ENCODE measurements at places on chromosomes 4 and X.

DNA sequence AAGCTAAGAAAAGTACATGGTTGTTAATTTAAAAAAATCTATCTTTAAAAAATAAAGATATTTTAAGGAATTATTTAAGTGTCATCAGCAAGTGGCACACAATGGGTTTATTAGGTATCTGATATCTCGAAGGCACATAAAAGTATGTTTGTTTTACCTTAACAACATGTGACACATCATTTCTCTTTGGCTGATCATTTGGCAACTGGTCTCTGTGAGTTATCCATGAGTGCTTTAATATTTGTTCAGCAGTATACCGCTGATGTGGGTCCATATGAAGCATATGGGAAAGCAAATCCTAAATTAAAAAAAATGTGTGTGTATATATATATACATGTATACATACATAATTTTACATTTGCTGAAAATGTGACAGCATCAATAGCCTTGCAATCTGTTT, 123.2 kb downstream of the RPS6KA6 start:
- DNase-seq = no peak

DNA sequence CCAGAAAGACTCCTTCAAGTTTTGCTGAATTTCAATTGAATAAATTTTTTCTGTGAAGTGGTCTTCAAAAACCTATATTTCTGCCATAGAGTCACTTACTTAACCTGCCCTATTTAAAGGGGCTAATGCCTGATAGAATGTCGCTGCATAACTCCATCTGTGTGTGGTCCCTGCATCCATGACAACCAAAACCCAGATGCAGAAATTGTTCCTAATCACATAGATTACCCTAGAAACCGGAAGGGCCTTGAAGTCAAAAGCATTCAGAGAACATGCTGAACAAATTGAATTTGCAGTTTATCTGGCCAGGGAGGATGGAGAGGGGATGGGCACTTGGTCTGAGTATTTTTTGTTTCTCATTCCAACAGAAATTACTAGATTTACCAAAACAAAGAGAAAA, 1.5 kb upstream of the PARM1 start:
- DNase-seq = no peak

- DNase-seq = no peak
Observed at GRCh38 chr4:17188125-17188524, 289.7 kb upstream of the LDB2 start.

DNA sequence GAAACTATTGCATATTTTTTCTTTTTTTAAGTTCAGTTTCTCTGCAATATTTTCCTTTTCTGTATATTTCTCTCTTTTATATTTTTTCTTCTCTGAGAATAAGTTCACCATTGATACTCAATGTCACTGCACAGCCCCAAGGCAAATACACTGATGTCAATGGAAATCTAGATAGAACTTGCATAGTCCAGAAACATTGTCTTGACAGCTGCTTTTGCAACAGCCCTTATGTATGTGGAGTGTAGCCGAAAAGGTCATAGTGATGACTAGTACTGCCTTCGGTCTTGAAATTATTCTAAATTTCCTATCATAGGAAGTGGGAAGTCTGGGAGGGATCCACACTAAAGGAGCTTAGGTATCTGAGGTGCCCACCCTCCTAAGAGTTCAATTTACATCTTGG, 150.0 kb downstream of the SPOCK3 start:
- DNase-seq = no peak

DNA sequence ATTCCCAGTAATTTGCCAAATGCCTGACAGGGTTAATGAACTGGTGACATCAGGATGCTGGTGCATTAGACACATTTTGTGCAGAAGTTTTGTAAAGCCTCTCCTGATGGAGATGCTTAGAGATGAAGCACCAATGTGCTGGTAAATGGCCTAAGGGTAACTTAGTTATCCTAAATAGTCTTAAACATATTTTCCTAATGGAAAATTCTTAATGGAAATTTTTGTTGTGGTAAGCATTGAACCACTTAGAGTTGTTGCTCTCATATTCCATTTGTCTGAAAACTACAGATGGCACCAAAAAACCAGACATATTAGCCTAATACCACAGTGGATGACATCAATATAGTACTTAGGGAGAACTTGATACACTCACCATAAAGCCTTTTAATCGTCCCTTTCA, 154.5 kb upstream of the ANK2 start:
- no peak for DNase-seq

- DNase-seq = no peak
Observed at GRCh38 chr4:21205821-21206531, 505.7 kb downstream of the PACRGL start.

DNA sequence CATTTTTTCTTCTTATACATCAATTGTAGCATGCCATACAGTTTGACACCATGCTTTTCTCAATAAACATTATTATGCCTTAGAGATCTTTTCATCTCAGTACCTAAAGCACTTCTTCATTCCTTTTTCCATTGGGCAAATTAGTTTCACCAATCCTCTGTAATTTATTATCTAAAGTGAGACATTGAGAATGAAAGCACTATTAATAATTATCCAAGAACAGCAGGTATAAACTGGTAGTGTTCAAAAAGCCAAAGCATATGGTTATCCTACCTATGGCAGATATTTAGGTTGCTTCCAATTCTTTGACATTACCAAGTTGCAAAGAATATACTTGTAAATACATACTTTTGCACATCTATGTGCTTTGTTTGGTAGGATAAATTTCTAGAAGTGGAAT, 15.6 kb downstream of the LAMTOR3 start:
- no peak for DNase-seq

DNA sequence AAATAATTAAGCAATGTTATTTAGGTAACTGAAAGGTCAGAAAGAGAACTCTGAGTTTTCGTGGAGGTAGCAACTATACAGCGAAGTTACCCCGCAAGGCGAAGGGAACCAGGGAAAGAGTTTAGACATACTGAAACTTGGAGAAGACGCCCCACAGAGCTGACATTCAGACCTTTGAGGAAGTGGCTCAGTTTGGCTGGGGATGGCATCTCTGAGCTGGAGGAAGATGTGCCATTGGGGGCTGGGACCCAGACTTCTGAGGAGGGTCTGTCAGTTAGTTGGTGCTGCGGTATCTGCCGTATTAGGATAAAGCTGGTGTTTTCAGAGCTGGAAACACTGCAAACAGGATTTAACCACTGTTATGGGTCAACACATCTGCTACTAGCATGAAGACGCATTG, 156.6 kb downstream of the ANKRD50 start:
- DNase-seq = no peak

GRCh38 chrX:51894697-51895336, 1.4 kb downstream of the MAGED1 start:
- DNase-seq = no peak

DNA sequence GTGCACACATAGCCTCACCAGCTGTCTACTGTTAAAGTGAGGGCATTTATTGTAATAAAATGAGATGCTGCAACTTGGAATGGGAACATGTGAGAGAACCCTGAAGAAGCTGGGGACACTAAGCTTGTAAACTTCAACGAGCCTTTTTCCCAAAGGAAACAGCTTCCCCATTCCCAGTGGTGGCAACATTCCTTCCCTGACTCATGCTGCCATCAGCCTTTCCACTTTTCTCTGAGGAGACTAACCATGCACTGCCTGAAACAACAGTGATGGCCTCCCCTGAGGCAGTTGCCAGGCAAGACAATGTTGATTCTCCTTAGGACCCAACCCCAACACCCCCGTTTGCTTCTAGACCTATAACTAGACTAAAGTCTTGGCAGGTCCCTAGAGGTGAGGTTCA, 928.3 kb downstream of the GLUD2 start:
- DNase-seq = no peak

DNA sequence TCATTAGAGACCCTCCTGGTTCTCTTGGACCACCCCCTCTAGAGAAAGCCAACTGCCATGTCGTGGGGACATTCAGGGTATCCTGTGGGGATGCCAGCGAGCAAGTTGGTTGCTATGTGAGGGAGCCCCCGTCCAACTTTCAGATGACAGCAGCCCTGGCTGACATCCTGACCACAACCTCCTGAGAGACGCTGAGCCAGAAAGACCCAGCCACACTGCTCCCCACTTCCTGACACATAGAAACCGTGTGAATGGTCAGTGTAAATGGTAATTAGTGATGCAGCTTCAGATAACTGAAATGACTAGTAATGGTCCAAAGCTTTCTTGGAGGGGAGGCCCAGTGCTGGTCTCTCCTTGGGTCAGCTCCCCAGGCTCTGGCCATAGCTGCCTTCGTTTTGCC, 10.8 kb downstream of the CLCN4 start:
- no peak for DNase-seq

GRCh38 chr4:78599147-78599546, 47.6 kb downstream of the ANXA3 start:
- no peak for DNase-seq

- no peak for DNase-seq
Observed at GRCh38 chrX:132294776-132295495, 75.7 kb upstream of the RAP2C start.

DNA sequence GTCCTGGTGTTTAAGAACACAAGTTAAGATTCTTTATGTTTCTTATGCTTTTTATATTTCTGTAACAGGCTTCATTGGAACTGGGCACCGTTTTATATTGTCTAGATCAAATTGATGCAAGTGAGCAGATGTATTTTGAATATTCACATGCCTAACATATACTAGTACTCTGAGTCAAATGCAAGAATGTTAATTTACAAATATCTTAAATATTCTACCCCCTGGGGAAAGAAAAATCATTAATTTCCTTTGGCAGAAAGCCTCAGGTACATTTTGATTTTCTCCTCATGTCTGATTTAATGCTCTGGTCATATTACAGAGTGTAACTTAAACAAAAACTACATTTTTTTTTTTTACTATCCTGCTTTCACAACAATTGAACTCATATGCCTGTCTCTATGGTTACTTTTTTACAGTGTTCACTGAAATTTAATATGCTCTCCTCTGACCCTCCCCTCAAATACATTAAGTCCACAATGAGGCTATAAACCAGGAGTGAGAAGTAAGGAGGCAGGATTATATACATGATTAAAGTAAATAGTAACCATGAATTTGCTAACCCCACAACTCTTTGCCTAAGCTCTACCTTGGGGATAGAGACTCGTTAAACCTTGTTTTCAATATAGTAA, 2.4 kb upstream of the NSUN7 start:
- no peak for DNase-seq

DNA sequence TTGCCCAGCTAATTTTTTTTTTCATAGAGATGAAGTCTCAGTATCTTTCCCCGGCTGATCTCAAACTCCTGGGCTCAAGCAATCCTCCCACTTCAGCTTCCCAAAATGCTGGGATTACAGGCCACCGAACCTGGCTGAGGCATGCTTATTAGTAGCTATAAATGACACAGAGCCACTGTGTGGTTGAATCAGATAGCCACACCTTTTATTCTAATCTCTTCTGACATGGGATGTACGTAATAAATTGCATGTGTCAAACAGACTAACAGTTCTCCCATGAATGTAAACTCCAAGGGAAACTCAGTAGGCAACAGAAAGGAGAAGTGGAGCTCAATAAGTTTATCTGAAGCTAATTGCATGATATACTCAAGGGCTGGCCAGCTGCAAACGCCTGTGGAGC, 139.8 kb upstream of the VCX3A start:
- DNase-seq = peak; percentile 11

DNA sequence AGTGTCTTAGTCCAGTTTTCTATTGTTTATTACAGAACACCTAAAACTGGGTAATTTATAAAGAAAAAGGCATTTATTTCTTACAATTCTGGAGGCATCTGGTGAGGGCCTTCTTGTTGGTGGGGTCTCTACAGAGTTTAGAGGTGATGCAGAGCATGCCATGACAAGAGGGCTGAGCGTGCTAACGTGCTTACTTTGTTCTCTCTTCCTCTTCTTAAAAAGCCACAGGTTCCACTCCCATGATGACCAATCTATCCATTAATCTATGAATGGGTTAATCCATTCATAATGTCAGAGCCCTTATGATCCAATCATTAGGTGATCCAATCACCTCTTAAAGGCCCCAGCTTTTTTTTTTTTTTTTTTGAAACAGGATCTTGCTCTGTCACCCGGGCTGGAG, 291.5 kb upstream of the GALNTL6 start:
- DNase-seq = no peak

GRCh38 chrX:70432936-70433847, 10.1 kb downstream of the GDPD2 start:
- DNase-seq = no peak

GRCh38 chr4:38738940-38739803, 43.6 kb downstream of the TLR10 start:
- no peak for DNase-seq

DNA sequence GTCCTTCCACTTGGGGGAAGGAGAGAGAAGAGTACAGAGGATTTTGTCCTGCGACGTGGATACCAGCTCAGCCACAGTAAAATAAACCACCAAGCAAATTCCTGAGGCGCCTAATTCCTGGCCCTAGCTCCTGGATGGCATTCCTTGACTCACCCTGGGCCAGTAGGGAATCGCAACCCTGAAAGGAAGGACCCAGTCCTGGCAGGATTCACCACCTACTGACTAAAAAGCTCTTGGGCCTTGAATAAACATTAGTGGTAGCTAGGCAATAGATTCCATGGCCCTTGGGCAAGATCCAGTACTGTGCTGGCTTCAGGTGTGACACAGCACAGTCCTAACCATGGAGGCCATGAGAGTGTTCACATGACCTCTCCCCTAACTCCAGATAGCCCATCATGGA, 45.6 kb downstream of the GABRA3 start:
- DNase-seq = no peak

- no peak for DNase-seq
Observed at GRCh38 chr4:137267024-137267423, 265.3 kb downstream of the PCDH18 start.

GRCh38 chrX:120302434-120302833, 8.8 kb downstream of the TMEM255A start:
- DNase-seq = no peak

DNA sequence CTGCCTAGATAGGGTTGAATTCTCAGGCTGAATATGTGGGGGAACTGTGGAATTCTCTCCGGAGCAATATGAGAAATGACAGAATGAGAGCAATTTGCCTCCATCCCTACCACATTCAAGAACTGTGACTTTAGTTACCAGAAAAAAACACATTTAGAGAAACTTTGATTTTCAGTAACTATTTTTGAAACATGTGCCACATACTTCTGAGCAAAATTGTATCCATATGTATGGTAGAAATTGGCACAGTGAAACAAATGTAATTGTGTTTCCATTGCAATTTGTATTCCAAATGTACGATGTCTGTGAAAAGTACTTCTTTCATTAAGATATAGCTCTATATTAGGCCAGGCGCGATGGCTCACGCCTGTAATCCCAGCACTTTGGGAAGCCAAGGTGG, 5.5 kb upstream of the KLHL8 start:
- no peak for DNase-seq

DNA sequence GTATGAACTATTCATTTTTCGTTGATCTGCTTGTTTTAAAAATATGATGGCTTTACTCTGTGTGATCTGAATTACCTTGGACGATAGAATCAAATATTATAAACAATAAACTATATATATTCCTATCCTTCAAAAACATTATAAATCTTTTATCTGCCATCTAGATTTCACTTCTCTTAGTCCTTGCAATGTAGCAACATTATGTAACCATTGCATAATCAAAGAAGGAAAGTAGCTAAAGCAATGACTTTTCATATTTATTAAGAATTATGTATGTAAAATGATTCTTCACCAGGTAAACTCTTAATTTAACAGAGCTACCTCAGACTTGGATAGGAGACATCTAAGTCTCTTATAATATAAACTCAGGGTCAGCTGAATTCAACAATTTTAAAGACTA, 210.5 kb downstream of the ADAMTS3 start:
- no peak for DNase-seq

Data from WERI-Rb-1 (cell line).